HL-60 (cell line): ENCODE measurements at places on chromosomes 4 and X.

GRCh38 chr4:45131020-45131419 is 404.7 kb upstream of the GNPDA2 start:
- no peak for DNase-seq

GRCh38 chr4:126850286-126850685 is 782.5 kb upstream of the INTU start:
- DNase-seq: no peak

DNA sequence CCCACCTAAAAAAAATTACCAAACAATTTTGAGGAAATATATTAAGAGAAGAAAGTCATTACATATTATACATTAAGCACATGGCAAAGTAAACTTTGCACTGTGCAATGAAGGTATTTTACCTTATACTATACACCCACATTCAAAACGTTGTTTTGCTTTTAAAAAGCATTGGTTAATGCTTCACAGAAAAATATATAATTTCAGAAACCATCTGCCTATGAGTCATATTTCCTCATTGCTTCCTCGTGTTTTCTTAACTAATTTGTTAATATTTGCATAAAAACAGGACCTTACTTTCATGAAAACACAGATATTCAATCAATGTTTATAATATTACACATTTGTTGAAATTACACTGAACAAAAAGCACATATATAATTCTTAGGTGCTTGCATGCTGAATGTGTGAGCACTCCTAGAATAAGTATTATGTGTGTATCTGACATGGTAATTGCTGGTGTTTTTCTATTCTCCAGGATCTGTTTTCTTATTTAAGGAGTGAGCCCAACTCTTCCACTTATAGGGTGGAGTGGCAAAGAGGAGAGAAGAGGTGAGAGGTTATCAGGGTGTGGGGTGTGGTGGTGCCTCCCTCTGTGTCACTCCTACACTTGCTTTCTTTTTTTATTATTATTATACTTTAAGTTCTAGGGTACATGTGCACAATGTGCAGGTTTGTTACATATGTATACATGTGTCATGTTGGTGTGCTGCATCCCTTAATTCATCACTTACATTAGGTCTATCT is 95.1 kb upstream of the IQCM start:
- no peak for DNase-seq

- DNase-seq: no peak
These were observed 349.8 kb downstream of the OPHN1 start for GRCh38 chrX:68083510-68083909.

DNA sequence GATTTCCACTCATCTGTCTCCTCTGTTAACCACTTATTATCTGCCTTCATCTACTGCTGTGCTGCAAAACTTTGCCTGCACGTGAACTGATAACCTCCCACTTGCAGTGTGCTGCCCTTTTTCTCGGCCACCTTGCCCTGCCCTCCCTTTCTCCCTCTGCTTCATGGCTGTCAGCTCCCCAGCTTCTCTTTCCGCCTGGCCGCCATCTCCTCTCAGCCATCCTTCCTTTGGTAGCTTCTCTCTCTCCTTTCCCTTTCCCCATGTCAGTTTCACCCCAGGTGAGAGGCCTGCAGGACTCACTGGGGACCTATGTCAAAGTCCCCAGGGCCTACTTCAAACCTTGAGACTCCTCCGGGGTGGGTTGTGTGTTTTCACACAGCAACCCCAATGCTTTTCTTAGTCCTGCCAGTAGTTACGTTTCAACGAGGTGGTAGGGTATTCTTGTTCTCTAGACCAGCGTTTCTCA is 6.6 kb downstream of the MSL3 start:
- DNase-seq: no peak

DNA sequence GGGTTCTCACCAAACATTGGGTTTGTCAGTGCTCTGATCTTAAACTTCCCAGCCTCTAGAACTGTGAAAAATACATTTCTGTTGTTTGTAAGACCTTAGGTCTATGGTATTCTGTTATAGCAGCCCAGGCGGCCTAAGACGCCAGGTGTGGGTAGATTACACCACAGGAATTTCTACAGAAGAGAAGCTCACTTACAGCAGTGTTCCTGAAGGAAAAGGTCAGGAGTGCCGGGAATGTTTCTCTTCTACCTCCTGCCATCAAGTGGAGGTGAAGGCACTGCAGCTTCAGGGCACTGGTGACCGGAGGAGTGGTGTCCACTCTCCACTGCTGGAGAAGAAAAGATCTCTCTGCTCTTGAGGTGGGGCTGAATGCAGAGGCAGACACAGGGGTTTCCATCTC is 45.7 kb downstream of the FHDC1 start:
- no peak for DNase-seq

DNA sequence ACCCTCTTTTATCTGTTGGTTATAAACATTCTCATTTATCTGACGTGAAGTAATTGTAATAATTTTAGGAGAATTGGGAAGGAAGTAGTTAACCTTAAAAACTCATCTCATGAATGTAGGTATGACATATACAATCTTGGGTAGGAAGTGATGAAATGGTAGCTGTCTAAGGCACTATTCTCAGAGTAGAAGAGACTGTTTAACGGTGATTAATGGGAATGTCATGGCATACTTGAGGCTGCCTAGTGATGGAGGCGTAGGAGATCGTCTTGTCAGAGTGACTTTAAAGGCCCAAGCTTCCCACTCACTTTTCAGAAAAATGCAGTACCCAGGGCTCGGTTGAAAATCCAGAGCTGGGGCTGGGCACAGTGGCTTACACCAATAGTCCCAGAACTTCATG is 19.4 kb upstream of the AGA start:
- DNase-seq: no peak

- DNase-seq: no peak
These were observed 10.5 kb upstream of the PAQR3 start for GRCh38 chr4:78949735-78950134.

DNA sequence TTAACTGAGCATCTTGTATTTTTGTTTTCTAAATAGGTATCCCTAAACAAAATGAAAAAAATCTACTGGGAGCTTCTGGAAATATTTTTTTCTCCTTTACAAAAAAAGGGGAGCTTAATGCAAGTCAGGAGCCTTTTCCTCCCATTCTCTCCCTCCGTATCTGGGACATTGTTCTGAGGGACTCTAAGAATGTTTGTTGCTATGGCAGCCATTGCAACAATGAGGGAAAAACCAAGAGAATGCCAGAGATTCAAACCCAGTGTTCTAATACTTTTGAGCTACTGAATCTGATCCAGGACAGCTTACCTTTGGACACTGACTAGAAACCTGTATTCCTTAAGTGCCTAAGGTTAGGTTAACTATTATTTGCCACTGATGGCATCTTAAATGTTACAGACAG is 485.7 kb upstream of the HS3ST1 start:
- DNase-seq: no peak

DNA sequence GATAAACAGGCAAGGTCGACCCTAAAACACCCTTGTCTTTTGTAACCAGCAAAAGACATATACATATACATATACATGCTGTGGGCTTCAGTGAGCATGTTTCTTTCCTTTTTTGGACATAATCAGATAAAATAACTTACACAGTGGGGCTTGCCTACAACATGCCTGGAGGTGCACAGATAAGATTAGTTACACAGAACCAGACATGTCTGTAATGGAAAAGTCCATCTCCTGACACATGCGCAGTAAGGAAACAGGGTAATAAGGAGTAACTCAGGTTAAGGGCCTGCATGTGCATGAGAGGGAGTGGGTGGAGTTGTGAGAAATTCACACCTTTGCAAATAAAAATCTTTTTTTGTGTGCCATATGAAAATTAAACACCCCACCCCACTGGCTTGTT is 3.4 kb downstream of the UGT2A1 start:
- no peak for DNase-seq

- peak; percentile 53 for DNase-seq
These were observed at the start of gene ARAP2 for GRCh38 chr4:36244257-36245082. Gene ARAP2 (minus strand): TSS chr4:36244514. CDS start chr4:36229486, 15,028 bp downstream.

GRCh38 chrX:40109288-40110008 is 11.7 kb upstream of the BCOR start:
- DNase-seq: no peak

- DNase-seq: no peak
These were observed 13.3 kb downstream of the HNRNPD start for GRCh38 chr4:82360298-82361177.

DNA sequence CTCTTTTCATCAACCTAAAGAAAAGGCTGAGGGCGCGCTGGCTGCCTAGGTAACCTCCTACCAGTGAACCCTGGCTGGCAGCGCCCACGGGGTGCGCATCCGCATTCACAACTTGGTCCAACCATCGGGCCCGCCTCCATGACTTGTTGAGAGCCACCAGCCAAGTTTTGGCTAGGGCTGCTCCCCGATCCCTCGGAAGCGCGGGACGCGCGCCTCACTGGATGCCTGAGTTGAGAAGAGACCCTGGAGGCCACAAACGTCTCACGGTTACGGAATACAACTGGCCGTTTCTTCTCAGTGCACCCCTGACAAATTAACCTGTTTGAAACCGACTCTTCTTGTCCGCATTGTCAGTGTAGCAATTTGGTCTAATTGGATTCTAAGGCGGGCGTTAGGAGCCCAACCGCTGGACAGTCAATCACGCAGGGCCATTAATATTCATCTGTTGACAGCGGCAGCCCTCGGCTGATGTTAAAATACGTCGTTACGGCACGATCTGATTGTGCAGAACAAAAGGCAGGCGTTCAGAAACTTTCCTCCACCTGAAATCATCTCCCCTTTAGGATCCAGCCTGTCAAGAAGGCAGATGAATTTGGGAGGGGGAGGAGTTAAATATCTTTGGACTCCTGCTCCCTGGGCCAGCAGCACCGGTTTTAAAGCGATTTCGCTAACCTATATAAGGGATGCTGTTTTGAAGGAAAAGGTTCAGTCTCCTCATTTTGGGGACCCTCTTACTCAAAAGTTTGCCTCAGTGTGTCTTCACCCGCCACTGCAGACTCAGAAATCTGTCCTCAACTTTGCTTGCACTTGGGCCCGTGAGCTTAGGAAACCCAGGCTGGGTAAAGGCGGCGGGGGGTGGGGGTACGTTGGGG is 1.2 kb downstream of the GPC3 start:
- DNase-seq: no peak

GRCh38 chrX:130896802-130897501 is 6.1 kb downstream of the ENOX2 start:
- DNase-seq: no peak

- no peak for DNase-seq
These were observed 68.7 kb upstream of the NDST3 start for GRCh38 chr4:117965622-117966021.

DNA sequence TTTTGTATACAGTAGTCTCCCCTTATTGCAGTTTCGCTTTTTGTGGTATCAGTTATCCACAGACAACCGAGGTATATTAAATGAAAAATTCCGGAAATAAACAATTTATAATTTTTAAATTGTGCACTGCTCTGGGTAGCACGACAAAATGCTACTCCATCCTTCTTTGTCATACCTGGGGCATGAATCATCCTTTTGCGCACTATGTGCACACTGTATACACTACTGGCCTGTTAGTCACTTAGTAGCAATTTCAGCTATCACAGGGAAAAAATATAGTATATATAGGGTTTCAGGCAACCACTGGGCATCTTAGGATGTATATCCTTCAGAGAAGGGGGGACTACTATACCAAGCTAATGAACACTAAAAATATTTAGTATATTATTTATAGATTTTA is 198.8 kb upstream of the FAT4 start:
- no peak for DNase-seq

DNA sequence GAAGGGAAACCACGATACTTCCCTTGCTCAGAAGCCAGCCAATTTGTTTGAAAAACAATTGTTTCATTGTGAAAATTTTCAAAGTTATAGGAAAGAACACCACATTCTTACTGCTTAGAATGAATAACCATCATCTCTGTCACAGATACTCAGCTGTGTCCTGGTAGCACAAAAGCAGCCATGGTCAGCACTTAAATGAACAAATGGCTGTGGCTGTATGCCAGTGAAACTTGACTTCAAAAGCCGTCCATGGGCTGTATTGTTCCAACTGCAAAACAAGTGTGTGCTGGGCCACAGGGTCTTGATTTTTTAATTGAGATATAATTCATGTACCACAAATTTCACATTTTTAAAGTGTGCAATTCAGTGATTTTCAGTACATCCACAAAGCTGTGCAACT is 19.6 kb downstream of the NSDHL start:
- DNase-seq: no peak

DNA sequence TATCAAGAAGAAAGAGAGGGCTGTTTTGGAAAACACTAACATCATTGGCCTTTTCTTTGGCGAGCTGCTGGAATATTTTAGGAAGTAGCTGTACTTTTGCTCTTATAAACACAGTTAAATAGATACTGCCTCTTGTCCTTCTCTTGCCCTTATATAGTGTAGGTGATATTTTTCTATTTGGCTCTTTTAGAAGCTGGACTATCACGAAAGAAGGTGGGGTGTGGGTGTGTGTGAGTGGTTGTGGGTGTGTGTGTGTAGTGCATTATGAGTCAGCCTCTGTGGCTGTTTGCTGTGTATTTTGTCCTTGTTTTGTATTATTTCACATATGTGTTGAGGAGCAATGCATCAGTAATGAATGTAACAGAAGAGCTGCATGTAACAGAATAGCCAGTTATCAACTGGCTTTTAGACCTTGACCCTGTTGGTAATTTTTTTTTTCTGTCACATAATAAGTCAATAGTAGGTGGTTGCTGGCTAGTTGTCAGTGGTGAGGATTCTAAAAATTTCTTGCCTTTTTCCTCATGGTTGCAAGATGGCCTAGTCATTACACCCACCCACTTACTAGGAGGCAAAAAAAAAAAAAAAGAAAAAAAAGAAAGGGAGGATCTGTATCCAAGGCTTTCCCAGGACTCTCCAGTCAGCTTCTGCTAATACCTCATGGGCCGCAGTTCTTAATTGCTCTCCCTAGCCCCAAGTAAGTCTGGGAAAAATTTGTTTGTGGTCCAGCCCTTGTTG is 23.8 kb downstream of the ARHGAP10 start:
- DNase-seq: no peak

DNA sequence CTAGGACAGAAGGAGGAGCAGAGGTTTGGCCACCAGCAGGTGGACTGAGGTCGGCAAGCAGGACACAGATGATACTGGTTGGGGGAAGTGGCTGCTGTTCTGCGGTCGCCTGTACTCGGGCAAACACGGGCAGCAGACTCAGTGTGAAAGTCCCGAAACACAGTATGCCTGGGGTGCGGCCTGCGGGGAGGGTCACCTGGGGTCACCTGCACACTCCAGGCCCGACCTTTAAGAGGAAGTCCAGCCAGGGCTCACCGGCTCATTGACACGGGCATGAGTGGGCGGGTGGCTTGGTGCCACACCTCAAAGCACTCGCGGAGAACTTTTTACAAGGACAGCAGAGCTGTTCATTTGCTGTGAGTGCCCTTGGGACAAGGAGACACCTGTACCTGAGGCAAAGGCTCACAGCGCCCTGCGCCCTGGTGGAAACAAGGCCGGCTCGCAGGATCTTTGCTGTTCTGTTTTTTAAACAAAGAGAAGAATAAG is 71.5 kb upstream of the MXD4 start:
- peak; percentile 85 for DNase-seq

GRCh38 chr4:99918656-99919055 is 24.4 kb upstream of the LAMTOR3 start:
- no peak for DNase-seq

GRCh38 chrX:120251471-120252011 is 929 bp downstream of the ZBTB33 start:
- DNase-seq: peak; percentile 25

DNA sequence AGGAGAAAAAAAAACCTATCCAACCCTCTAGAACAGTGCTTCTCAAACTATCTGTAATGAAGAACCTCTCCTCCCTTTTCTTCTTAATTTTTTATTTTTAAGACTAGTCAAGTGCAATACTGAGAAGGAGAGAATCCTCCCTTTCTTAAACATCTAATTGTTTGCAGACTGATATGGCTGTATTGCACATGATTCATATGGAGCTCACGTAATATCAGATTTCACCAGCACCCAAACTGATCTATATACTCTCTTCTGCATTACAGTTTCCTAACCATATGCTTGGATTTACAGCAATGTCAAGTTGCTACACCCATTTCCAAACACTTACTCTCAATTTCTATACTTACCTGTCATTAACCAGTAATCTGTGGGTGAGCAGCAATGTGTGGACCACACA is 9.5 kb downstream of the PRMT9 start:
- DNase-seq: no peak
